ENCODE measurements at places on chromosomes 6 and 20.
A peak's percentile ranks its signal among the peaks of the same experiment; 100 is the strongest.

DNA sequence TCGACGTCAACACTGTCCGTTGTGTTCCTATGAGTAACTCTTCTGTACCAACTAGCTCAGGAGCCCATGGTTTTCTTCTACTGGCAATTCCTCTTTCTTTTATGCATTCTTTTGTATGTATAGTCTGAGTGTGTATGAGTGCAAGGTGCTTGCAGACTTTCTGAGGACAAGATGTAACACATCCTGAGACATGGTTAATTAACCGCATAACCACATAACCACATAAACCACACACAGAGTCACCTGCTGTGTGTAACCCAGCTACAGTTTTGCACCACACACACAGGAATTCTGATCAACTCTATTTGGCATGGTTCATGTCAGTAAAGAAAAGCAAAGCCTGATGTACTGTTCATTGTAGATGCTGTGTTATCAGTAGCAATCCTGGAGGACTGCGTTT is 98.6 kb downstream of the DACT2 start:
- DNase-seq, result no peak

- DNase-seq, result no peak
Observed at GRCh38 chr6:23879816-23880215, 246.2 kb upstream of the NRSN1 start.

DNA sequence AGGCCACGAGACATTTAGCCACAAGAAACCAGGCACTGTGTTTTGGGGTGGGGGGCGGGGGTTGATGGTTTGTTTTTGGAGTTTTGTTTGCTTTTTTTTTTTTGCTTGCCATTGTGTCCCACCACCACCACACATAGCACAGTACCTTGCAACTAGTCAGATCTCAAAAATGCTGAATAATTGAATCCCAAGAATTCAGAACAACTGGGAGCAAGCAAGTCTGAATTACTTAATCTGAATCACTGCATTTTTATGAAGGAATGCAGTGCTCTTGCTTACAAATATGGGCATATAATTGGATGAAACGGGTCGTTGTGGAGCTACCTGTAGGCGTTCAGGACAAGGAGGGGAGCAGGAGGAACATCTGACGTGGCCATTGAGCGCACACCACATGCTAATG is 151.5 kb upstream of the CDYL start:
- DNase-seq, result no peak

- DNase-seq, result no peak
Observed at GRCh38 chr6:68237205-68237604, 397.9 kb upstream of the ADGRB3 start.

GRCh38 chr20:52191132-52191915 is at the start of gene ZFP64:
ZFP64 (minus strand) TSS chr20:52191779; CDS start chr20:52191636, 143 bp downstream.
- DNase-seq, result peak; percentile 80

DNA sequence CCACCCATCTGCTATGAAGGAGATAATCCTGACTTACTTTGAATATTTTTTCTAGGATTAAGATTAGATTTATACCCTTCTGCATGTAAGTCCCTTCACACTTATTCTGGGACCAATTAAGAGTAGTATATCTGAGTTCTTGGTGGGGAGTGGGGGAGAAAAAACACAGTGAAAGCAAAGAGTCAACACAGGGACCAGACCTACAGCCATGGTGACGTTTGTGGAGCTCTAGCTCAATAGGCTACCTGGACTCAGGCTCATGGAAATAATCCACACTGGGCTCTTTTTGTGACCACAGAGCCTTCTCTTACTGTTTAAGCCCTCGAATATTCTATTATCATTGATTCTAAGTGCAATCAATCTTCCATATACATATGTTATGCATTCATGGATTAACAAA is 491.4 kb downstream of the LMBRD1 start:
- DNase-seq, result no peak

DNA sequence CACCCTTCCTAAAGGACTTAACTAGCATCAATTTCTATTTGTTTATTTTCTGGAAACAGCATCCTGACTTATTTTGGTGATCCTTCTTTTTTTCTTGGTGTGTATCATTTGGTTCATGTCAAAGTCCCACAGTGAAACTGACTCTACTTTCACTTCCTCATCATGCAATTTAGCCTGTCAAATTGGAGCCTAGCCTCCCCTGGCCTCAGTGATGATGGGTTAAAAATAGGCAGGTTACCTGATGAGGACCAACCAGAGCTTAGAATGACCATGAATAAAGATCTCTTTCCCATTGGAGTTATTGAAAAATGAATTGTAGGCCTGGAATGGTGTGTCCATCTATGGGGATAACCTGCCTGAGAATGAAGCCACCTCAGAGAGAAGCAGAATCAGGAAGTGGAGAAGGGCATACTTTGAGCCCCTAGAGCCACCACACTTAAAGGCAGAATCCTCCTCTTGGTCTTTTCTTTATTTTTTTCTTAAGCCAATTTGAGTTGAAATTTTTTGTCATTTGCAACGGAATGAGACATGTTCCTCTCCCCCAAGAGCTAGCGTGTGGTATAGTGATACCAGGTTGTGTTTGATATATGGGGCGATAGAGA is 105.6 kb downstream of the BTBD3 start:
- DNase-seq, result no peak

DNA sequence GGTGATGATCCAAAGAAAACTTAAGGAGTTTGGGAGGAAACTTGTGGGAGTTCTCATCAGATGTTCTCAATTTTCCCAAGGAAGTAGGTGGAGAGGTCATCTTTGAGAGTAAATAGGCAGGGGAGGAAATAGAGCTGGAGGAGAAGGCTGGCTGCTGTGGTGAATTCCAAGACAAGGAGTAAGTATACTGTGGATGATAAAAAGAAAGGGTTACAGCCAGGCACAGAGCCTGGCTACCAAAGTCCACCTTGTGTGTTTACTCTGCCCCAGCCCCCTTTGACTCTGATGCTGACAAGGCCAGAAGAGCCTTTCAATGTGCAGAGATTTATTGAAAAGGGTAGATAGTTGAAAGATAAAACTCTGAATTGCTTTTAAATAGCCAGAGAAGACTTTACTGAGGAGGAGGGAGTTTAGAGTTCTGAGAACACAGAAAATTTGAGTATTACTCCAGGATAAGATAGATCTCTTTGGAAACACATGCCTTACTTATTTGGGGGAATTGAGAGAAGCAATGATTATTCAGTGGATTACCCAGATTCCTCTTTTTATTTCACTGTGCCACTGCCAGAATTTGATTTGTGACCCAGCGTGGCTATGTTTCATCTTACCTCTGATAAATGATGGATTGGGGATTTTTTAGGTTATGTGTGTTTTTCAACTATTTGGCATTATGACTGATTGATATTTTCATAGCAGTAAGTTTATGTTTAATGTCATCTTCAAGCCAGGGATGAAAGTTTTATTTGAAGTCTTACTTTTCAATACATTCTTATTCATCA is 182.6 kb upstream of the JAG1 start:
- no peak for DNase-seq

GRCh38 chr6:84764332-84765049 is at the start of gene TBX18:
TBX18 (minus strand) TSS chr6:84764598; CDS start chr6:84764181, 417 bp downstream.
- peak; percentile 63 for DNase-seq

GRCh38 chr6:162706232-162706631 is 21.3 kb downstream of the PRKN start:
- no peak for DNase-seq

DNA sequence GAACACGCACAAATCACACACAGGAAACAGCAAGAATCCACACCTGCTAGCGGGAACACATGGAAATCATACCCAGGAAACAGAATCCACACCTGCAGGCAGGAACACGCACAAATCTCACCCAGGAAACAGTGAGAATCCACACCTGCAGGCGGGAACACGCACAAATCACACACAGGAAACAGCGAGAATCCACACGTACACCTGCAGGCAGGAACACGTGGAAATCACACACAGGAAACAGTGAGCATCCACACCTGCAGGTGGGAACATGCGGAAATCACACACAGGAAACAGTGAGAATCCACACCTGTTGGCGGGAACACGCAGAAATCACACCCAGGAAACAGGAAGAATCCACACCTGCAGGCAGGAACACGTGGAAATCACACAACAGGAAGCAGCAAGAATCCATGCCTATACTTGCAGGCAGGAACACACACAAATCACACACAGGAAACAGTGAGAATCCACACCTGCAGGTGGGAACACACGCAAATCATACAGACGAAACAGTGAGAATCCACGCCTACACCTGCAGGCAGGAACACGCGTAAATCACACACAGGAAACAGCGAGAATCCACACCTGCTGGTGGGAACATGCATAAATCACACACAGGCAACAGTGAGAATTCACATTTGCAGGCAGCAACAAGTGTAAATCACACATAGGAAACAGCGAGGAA is 108.6 kb downstream of the DLL1 start:
- no peak for DNase-seq

DNA sequence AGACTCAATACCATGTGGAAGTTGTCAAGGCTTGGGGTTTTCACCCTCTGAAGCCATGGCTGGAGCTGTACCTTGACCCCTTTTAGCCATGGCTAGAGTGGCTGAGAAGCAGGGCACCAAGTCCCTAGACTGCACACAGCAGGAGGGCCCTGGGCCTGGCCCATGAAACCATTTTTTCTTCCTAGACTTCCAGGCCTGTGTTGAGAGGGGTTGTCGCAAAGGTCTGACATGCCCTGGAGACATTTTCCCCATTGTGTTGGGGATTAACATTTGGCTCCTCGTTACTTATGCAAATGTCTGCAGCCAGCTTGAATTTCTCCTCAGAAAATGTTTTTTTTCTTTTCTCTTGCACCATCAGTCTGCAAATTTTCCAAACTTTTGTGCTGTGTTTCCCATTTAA is 196.4 kb downstream of the SLC16A10 start:
- no peak for DNase-seq

DNA sequence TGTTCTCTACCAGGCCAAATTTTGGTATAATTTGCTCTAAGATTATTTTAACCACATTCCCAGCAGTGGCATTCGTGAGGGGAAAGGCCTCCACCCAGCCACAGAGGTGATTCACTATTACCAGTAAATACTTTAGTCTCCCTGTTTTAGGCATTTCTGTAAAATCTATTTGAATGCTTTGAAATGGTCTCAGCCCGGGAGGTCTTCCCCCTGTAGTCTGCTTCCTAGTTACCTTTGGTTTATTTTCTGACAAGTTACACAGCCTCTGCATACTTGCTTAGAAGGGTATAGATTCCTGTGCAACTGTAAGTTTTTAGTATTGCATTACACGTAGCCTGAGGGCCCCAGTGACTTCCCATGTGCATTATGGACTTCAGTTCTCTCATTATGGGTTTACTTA is 248.7 kb downstream of the C6orf118 start:
- DNase-seq, result no peak

GRCh38 chr6:134949927-134950326 is at the start of gene ALDH8A1:
ALDH8A1 (minus strand) TSS chr6:134950101; CDS start chr6:134950053, 48 bp downstream.
- no peak for DNase-seq

- DNase-seq, result no peak
Observed at GRCh38 chr6:109790131-109790530, 99.0 kb downstream of the FIG4 start.

GRCh38 chr6:163457637-163458561 is 43.4 kb downstream of the QKI start:
- DNase-seq, result no peak

Measured in NCI-H1105 (cell line).